ENCODE measurements at places on chromosomes 1 and 21. TPM values are rescaled to one million over a fixed set of nuclear protein-coding genes. Genes with fewer than 3 reads are reported as not detected.

DNA sequence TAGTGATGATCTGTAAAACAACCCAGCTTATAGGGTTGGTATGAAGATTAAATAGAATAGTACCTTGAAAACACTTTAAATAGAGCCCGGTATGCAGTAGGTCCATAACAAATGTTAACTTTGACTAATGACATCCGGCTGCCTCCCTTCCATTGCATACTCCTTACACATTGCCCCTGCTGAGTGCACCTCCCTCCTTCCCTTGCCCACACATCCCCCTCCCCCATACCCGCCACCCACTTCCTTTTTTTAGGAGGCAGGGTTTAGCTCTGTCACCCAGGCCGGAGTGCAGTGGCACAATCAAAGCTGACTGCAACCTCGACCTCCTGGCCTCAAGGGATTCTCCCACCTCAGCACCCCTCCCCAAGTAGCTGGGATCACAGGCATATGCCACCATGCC is 24.4 kb upstream of the ZC3H12A start:
- no peak for DNase-seq

GRCh38 chr21:33750017-33750416 is 107.7 kb downstream of the ITSN1 start:
- peak; percentile 61 for DNase-seq

- no peak for DNase-seq
Observed at GRCh38 chr1:241417258-241417657, 60.3 kb upstream of the RGS7 start.

DNA sequence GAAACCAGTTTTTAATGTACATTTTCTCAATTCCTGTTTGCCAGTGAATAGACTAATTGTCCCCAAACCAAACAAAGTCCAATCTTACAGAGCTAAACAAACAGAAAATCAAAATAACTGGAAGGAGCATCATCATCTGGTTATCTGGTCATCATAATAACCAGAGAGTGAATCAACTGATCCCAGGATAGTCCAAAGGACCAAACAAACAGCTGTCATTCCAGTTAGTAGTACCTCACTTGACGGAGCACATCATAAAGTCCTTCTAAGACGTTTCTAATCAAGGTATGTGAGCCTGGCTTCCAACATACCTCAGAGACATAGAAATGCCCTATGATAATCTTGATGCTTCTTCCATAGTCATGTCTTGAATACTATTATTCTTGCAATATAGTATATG is 240.5 kb downstream of the LTN1 start:
- DNase-seq = no peak

DNA sequence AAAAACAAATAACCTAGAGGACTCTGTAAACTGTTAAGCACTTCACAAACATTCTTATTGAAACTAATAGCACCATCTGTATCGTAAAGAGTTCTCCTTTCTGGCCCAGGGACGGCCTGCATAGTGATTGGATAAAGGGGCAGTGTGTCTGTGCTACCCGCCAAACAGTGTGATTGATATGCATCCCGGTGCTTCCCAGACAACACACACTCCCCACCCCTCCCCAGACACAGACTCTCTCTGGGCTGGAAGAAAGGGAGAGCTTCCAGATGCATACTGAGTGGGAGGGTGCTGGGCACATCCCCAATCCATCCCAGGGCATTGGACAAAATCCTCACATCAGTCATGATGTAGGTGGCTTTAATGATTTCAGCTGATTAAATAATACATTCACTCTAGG is 3.7 kb downstream of the HSD11B1 start:
- DNase-seq = no peak

The SETD4 gene
- 10.3 TPM for total RNA-seq

The ADGRL4 gene
- 21.2 TPM for total RNA-seq

The FAM78B gene
- total RNA-seq = 3.8 TPM

The SMYD3 gene
- total RNA-seq = 8.2 TPM
